ENCODE measurements at places on chromosomes 13 and 19.
A peak's percentile ranks its signal among the peaks of the same experiment; 100 is the strongest.

GRCh38 chr19:46924874-46925547, 64.2 kb downstream of the ARHGAP35 start:
- DNase-seq = no peak

- no peak for DNase-seq
Observed at GRCh38 chr13:99067159-99067985, 89.5 kb upstream of the DOCK9 start.

DNA sequence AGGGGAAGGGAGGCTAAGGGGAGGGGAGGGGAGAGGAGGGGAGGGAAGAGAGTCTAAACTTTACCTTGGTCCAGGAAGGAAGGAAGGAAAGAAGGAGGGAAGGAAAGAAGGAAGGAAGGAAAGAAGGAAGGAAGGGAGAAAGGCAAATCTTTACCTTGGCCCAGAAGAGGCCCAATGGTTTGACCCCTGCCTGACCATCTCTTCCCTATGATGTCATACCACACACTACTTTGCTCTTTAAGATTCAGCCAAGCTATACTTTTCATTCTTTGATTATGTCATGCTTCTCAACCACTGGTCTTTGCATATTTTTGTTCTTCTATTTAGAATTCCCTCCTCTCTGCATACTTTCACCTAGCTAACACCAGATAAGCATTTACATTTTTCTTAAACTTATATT, 1077.5 kb downstream of the PCDH9 start:
- DNase-seq = no peak

DNA sequence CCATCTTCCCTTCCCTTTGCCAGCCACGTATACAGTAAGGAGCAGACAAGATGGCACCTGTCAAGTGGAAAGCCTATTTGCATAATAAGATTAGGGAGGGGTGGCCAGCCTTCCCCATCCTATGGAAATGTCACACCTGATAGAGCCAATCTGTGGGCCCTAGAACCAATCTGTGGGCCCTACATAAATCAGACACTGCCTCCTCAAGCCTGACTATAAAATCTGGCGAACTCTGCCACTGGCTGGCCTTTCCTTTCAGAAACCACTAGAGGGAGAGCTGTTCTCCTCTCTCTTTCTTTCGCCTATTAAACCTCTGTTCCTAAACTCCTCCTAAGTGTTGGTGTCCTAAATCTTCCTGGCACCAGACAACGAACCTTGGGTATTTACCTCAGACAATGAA, 231.5 kb upstream of the KLHL1 start:
- DNase-seq = no peak

- no peak for DNase-seq
Observed at GRCh38 chr19:34411216-34411615, 7.0 kb downstream of the PDCD2L start.

GRCh38 chr19:12956446-12957388, at the start of gene GADD45GIP1:
Gene GADD45GIP1, minus strand, starts transcription at chr19:12957223. Its CDS starts 11 bp downstream, at chr19:12957212.
- peak; percentile 95 for DNase-seq

DNA sequence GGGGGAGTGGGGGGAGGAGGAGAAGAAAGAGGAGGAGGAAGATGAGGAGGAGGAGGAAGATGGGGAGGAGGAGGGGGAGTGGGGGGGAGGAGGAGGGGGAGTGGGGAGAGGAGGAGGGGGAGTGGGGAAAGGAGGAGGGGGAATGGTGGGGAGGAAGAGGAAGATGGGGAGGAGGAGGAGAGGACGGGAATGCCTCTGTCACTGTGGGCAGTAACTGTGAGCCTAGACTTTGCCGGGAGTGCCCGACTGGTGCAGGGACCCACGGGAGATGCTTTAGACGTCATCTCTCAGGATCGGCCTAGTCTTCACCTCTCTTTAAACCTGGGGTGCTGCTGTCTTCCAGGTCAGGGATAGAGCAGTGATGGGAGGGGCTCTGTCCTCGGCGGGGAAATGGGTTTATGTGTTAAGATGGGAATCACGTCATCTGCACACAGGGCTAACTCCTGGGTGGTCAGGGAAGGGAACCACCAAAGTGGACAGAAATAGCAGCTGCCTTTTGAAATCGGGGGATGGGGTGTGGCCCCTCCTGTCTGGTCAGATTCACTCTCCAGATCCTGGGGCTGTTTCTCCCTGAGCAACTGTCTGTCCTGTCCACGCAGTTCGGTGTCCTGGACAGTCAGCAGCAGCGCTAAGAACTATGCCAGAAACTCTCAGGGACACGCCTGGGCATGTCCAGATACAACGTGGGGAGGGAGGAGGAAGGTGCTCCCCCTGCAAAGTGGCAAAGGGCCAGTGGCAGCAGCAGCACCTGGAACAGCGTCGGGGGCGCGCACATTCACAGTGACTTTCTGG, 26.9 kb downstream of the GAS6 start:
- DNase-seq = no peak

DNA sequence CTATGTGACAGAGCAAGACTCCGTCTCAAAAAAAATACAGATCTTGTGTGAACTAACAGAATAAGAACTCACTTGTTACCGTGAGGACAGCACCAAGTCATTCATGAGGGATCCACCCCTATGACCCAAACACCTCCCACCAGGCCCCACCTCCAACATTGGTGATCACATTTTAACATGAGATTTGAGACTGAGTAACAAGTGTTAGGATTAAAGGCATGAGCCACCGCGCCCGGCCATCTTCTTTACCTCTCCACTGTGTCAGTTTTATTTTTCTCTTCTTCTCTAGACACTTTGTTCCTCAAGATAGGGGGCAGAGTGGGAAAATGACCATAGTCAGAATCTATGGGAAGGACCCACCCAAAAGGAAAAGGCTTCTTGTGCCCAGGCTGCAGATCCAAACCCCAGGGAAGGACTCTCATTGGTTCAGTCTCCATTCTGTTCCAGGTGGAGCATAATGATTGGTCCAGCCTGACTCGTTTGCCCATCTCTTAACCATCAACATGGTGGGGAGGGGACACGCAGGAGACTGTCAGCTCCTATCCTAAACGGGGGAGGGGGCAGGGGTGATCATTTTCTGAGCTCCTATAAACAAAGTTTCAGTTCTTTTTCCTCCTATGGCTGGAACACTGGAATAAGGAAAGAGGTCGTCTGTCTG, 1.3 kb upstream of the CALM3 start:
- DNase-seq = peak; percentile 22

GRCh38 chr13:43268632-43269031, 245.2 kb downstream of the DNAJC15 start:
- DNase-seq = no peak

- DNase-seq = no peak
Observed at GRCh38 chr13:104106705-104107393, 1040.6 kb upstream of the SLC10A2 start.

DNA sequence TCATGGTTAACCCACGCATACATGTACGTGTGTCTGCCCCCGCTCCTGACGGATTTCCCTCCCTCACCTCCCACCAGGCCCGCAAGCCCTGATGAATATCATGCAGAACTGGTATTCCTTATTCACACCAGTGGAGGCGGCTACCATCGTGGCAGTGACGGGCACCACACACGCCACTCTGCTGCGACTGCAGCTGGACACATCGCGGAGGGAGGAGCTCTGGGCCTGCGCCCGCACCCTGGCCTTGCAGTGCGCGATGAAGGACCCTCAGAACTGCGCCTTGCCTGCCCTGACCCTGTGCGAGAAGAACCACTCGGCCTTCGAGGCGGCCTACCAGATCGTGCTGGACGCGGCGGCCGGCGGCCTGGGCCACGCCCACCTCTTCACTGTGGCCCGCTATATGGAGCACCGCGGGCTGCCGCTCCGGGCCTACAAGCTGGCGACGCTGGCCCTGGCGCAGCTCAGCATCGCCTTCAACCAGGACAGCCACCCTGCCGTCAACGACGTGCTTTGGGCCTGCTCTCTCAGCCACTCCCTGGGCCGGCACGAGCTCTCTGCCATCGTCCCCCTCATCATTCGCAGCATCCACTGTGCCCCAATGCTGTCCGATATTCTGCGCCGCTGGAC, 35.0 kb downstream of the ZSWIM4 start:
- no peak for DNase-seq

GRCh38 chr13:87667686-87668085, 3.5 kb upstream of the SLITRK5 start:
- no peak for DNase-seq

DNA sequence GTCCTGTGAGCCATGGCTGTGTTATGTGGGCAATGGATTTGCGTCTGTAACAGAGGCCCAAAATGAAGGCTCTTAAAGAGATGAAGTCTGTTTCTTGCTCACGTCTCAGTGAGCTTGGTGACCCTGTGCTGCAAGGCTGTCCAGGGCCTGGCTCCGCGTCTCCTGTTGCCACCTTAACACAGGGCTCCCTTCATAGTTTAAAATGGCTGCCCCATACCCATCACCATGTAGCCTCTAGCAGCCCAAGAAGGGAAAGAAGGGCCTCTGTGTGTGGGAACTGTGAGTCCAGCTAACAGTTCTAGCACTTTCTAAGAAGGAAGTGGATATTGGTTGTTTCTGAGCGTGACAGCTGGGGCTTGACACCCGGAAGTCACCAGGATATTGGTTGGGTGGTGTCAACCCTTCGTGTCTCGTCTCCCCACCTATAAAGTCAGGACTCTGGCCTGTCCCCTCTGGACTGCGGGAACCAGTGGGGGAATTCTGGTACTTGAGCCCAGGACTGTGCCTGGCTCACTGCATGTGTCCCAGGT, 20.9 kb downstream of the TMED1 start:
- DNase-seq = no peak

GRCh38 chr13:32426990-32427851, 709 bp downstream of the N4BP2L1 start:
- no peak for DNase-seq

- DNase-seq = no peak
Observed at GRCh38 chr13:40171566-40171965, 494.9 kb downstream of the FOXO1 start.

GRCh38 chr13:46140044-46140443, 35.2 kb upstream of the CPB2 start:
- DNase-seq = no peak

DNA sequence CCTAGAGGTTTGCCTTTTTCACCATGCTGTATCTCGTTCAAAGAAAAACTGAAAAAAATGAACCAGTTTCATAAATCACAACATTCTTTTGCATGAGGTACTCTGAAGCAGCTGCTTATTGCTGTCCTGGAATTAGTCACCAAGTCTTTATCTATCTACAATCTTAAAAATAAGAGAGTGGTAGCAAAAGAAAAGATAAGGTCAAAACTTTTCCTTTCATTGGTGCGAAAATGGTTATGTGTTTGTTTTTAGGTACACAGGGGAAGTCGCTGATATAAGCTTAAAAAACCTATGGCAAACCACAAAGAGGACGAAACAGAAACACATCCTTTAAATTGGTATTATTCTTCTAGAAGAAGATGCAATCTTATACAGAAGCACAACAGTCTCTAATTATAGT, 20.7 kb downstream of the OBI1 start:
- DNase-seq = no peak

- no peak for DNase-seq
Observed at GRCh38 chr19:47232422-47233211, 1.6 kb upstream of the BBC3 start.

DNA sequence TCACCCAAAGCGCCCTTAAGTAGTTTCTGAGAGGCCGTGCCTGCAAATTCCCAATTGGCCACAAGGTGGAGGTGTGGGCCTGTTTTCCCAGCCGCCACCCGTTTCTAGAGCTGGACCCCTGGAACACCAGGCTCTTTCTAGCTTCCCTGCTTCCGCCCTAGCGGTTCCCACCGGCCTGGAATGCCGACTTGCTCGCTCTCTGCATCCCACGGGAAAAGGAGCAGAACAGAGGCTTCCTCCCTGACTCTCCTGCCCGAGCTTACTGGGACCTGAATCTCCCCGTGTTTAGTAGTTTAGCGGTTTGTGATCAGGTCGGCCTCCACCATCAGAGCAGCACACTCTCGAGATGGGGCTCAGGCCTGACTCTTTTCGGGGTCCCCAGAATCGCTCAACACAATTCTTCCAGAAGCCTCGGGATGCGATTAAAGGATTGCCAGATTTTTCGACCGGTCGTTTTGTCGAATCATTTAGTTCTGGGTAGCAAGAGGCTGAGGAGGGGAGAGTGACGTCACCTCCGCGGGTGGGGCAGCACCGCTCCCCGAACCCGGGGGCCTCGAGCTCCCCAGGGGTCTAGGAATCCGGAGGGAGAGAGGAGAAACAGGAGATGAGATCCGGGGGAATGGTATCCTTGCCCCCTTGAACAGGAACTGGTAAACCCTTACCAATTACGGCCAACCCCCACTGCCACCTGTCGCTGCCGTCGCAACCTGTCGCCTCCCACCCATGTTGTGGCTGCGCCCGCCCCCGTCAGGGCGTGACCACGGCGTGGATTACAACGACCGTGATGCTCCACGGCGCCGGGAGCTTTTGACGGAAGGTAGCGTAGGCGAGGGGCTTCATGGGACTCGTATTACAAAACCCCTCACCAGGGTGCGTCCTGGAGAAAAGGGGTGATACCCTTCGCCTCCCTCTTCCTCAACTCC, 8.0 kb downstream of the NAPSA start:
- peak; percentile 72 for DNase-seq

DNA sequence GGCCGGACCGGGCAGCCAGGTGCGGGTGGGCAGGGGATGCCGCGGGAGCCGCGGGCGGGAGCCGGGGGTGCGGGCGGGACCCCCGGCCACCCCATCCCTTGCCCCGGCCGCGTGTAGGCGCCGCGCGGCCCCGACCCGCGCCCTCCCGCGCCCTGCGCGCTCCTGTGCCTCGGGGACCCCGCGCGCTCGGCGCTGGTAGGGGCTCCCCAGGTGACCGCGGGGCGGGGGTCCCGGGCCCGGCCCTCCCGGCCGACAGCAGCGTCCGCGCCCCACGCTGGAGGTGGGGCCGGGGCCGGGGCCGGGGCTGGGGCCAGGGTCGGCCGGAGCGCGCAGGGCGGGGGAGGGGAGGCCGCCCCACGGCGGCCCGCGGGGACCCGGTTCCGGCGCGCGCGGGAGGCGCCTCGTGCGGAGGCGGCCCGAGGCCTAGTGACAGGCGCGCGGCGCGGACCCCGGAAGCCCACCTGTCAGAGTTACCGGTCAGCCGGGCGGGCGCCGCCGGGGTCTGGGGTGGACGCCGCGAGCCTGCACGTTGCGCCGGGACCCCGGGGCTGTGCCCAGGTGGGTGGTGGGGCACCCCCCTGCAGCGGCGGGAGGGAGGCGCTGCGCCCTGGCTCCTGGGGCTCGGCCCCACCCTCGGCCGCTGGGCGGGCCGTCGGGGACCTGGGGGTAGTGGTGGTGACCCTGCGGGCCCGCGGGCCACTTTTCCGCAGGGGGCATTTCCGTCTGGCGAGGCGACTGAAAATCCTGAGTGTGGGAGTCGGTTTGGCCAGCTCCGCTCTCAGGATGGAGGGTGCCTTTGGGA, 518 bp downstream of the TFDP1 start:
- no peak for DNase-seq

GRCh38 chr13:97417698-97418097, 16.3 kb upstream of the RAP2A start:
- no peak for DNase-seq

DNA sequence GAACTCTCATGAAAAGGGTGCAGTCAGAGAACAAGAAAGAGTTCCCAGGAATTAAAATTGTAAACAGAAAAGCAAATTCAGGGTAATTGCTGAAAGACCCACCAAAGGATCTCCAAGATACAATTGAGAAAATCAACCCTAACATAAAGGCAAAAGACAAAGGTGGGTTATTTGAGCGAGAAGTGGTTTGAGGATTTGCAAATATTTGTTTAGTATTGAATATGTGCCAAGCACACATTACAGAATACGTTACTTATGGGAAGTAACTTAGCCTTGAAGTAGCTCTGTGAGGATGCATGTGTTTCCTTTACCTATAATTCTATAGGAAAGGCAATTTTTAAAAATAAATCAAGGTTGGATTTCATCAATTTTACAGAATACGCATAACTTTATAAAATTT, 10.0 kb upstream of the CEACAM21 start:
- no peak for DNase-seq

Measured in chondrocyte (in vitro differentiated cells).